ENCODE measurements at places on chromosomes 3 and 15. TPM values are rescaled to one million over a fixed set of nuclear protein-coding genes. Genes with fewer than 3 reads are reported as not detected.

Gene AGBL1
- total RNA-seq: not detected

Gene GBE1
- 53.4 TPM for total RNA-seq

Gene SRGAP3
- total RNA-seq: 2.2 TPM

Gene TBL1XR1
- total RNA-seq: 87.9 TPM

Gene OR5K2
- total RNA-seq: not detected

Gene COPS2
- 39.6 TPM for total RNA-seq

Gene POPDC2
- total RNA-seq: 0.13 TPM

Gene MUC20
- 0.52 TPM for total RNA-seq

Gene AMT
- total RNA-seq: 3.0 TPM

Gene DNAJB11
- total RNA-seq: 48.7 TPM

Gene ST8SIA2
- not detected for total RNA-seq

Gene CAPN3
- 2.2 TPM for total RNA-seq

Gene SQOR
- total RNA-seq: 7.3 TPM

Gene TRIM42
- total RNA-seq: not detected

Gene CDHR4
- not detected for total RNA-seq

Gene QTRT2
- total RNA-seq: 11.8 TPM

Gene LRRK1
- total RNA-seq: 9.8 TPM

Gene CNTN4
- 2.3 TPM for total RNA-seq

Gene PLCH1
- total RNA-seq: under 0.01 TPM

Gene PLA2G4D
- total RNA-seq: not detected

Gene RBM6
- 42.1 TPM for total RNA-seq

Gene ANKDD1A
- total RNA-seq: 8.7 TPM

Gene XCR1
- not detected for total RNA-seq
